Stimulated activated naive CD8-positive, alpha-beta T cell treated with anti-CD3 and anti-CD28 coated beads, Interleukin-15, amount 100 ng/mL, for 72 hours (primary cell): ENCODE measurements at places on chromosomes 16 and 17.

GRCh38 chr16:17470182-17470907, 415 bp downstream of the XYLT1 start:
- no peak for DNase-seq

DNA sequence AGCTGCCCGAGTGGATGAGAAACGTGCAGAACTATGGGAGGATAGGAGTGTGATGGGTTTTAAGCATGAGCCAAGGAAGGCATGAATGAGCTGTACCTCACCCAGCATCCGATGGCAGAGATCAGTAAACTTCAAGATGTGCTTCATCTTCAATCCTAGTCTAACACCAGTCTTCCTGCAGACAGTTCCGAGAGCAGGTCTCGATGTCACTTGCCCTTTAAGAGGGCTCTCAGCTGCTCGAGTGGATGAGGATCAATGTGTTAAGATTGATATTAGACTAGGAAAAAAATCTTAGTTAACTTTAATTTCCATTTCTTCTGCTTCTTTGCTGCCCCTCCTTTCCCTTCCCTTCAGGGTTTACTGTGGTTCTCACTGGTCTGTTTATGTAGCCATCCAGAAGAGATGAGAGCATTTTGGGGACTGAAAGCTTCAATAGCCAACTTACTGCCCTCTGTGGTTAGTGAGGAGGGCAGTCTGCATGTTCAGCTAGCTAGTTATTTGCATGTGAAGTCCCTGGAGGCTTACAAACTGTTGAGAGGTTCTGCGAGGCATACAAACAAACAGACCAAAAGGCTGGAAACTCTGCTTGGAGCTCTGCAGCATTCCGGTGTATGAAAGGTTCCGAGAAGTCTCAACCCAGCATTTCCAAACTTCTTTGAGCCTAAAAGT, 15.3 kb downstream of the KLHL36 start:
- no peak for DNase-seq

DNA sequence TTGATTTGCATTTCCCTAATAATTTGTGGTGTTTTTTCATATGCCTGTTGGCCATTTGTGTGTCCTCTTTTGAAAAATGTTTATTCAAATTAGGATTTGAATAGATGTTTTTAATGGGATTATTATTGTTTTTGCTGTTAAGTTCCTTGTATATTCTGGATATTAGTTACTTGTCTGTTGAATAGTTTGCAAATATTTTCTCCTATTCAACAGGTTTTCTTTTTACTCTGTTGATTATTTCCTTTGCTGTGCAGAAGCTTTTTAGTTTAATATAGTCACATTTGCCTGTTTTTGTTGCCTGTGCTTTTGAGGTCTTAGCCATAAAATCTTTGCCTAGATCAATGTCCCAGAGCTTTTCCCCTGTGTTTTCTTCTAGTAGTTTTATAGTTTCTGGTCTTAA, 9.6 kb downstream of the GDE1 start:
- DNase-seq: no peak

DNA sequence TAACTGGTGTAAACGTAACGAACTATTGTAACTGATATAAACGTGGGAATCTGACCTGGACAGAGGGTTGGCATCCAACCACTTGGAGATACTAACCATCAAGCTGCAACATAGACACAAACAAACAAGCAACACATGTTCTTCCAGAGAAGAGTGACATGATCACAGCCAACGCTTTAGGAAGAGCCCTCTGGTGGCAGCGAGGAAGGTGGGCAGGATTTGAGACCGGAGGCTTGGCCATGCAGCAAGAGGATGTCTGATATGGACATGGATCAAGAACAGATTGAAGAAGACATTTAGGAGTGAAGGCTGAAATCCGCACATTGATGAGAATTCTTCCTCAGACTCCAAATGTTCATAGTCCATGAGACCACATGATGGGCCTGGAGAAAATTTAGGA, 40.3 kb upstream of the TNRC6A start:
- DNase-seq: no peak

DNA sequence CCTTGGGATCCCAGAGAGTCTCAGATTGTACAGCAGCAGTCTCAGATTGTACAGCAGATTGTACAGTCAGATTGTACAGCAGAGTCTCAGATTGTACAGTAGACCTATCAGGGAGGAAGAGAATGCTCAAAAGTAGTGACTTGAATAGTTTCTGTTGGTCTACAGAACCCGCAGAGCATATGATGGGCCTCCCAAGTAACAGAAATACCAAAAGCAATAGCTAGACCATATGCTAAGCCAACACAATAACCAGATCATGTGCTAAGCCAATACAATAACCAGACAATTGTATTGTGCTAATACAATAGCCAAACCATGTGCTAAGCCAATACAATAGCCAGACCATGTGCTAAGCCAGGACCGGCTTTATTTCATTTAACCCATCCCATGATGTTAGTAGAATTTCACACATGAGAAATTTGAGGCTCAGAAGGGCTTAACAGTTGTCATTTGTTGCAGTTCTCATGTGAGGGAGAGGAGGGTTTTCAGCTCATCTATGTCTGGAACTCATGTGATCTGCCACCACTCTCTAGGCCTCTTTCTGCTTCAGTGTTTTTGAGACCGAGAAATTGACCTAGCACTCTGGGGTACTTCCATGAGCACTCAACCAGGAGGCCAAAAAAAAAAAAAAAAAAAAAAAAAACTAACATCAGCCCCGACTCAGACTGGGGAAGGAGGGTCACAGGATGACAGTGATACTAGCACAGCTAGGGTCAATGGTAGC, 144.0 kb downstream of the SOX9 start:
- no peak for DNase-seq

GRCh38 chr16:57916735-57917438, 54.0 kb downstream of the CNGB1 start:
- no peak for DNase-seq

DNA sequence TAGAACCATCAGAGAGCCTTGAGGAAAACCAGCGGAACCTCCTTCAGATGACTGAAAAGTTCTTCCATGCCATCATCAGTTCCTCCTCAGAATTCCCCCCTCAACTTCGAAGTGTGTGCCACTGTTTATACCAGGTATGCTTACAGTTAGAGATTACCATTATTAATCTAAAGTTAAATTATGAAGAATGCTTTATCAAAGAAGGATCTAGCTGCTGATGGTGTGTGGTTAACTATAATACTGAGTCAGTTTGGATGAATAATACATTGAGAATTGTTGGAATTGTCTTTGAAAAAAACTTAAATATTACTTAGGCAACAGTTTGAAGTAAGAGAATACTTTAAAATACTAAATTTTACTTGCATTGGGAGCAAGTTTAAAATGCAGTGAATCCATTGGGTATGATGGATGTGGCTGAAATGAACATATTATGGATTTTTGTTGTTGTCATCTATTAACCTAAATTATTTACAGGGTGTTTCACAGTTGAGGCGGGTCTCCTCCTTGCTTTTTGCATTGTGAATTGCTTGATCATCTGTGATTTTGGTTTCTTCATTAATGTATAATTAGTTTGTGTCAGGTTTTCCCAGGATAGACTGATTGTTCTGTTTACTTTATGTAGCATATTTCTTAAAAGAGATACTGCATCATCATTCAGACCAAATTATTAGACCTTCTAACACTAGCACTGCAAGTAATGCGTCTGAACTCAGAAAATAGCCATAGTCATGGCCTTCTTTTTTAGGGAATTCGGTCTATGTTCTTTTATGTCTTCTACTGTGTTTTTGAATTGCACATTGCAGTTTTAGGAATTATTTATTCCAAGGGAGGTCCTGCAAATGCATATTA, 47.8 kb downstream of the OMG start:
- DNase-seq: no peak

DNA sequence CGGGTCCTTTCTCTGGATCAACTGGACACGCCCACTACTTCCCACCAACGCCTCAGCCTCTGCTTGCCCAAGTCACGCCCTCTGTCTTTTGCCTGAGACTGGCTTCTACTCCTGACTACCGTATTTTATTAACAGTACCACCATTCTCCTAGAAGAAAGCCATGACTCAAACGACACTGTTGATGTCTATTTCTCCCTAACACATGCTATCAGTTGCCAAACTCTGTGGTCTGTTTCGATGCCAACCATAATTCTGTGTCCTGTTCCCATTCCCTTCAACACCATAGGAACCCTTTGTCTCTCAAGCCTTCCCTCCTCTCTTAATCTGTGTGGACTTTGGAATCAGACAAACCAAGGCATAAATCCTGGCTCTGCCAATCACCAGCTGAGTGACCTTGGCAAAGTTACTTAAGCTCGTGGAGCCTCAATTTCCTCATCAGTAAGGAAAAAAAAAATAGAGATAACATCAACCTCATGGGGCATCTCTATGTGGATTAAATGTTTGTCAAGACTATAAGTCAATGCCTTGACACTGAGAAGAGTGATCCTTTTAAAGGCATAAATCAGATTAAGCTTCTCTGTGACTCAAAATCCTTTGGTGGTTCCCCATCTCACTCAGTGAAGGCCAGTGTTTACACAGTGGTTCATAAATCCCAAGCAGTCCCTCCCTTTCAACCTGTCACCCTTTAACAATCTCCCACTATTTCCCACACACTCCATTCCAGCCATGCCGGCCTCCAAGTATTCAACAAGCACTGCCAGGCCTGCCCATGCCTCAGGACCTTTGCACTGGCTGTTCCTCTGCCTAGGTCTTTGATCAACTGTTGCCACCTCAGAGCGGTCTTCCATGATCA, 45.6 kb downstream of the ERN1 start:
- DNase-seq: no peak

DNA sequence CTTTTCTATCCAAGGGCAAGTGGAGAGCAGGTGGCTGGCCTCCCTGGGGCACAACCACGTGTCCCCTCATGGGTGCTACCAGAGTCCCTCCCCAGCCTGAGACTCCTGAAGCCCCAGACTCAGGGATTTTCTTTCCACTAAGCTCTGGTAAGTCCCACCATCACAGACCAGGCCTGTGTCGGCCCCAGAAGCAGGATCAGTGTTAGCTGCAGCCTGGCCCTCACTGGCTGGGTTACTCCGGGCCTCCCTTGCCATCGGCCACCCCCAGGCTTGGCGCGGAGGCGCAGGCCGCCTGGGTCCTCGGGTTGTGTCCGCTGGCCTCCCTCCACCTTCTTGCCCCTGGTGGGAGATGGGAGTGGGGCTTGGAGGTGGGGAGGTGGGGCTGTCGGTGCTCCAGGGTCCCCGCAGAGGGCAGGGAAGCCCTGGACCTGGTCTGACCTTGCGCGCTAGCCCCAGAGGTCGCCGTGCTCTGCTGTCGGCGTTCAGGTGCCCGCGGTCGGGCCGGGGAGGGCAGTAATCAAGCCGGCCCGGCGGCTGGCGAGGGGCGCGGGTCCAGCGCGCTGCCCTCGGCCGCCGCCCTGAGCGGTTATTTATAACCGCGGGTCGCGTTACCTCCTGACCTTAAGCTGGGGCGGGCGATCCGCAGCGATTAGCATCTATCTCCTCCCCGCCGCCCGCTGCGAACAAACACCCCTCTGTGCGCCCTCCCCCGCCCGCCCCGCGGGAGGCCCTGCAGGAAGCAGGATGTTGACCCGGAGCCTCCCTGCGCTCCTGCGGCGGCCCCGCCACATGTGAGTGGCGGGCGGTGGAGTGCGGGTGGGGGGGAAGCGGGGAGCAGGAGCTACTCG, 78.1 kb upstream of the TOB1 start:
- peak; percentile 66 for DNase-seq

DNA sequence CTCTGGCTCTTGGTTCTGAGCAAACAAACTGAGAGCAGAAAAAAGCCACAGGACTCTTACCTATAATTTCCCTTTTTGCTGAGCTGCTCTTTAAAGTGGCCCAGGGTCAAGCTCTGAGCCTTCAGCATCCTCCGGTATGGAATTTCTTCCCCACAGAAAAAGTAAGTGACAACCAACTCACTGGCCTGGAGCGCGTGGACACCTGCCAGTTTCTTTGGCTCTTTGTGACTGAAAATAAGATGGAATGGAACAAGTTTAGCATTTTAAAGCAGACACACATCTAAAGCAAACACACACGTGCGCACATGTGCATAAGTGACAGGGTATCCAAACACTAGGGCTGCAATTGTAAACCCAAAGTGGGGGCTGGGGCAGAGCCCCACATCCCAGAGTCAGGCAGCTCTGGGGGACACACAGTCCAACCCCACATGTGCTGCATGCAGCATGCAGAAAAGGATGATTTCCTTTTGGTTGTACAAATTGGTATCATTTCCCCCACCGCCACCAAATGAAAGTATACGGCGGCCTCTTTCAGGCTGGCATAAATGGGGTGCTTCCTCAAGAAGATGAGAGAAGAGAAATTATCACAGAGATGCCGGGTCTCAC, 27.5 kb downstream of the AXIN2 start:
- no peak for DNase-seq

DNA sequence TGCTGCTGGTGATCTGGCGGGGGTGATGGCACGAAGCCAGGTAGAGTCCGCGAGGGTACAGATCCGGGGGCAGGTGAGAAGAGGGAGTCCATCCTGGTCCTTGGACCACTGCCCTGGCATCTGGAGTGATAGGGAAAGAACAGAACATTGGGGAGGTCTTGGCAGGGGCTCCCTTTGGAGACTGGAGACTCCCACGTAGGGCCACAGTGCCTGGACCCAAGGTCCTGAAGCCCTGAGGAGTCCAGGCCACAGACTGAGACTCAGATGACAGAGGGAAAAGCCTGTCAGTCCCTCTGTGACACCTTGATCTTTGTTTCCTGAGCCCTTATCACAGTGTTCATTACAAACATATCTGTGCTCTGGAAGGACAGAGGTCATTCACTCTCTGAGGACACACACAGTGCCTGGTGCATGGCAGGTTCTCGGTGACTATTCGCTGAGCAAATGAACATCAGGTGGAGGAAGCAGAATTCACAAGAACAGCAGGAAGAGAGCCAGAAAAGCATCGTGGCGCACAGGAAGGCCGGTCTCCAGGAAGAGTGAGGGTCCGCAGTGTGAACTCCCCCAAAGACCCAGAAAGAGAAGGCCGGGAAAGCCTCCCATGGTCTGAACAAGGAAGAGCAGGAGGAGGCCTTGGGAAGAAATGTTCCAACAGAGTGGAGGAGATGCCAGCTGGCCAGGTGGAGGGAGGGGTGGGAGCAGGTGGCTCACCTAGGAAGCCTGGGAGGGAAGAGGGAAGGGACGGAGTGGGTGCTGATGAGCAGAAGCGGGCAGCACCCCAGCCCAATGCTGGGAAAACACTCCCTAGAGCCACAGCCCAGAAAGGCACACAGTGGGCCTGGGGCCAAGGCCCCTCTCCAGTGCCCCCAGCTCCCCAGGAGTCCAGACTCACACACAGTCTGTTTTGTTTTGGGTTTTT, 20.5 kb downstream of the PEMT start:
- DNase-seq: no peak

DNA sequence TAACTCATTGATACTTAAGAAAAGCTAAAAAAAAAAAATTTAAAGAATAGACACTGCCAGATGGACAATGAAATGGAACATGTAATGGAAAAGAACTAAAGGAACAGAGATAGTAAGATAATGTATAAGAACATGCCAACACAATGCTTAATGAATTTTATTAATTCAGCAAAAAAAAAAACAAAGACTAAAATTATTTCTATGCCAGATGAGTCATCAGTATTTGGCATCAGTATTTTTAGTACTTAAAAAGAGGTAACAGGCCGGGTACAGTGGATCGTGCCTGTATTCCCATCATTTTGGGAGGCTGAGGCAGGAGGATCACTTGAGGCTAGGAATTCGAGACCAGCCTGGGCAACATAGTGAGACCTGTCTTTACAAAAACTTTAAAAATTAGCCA, 168.5 kb downstream of the CYB561 start:
- DNase-seq: no peak
